ENCODE measurements at places on chromosomes 13 and 19.
A peak's percentile ranks its signal among the peaks of the same experiment; 100 is the strongest.

DNA sequence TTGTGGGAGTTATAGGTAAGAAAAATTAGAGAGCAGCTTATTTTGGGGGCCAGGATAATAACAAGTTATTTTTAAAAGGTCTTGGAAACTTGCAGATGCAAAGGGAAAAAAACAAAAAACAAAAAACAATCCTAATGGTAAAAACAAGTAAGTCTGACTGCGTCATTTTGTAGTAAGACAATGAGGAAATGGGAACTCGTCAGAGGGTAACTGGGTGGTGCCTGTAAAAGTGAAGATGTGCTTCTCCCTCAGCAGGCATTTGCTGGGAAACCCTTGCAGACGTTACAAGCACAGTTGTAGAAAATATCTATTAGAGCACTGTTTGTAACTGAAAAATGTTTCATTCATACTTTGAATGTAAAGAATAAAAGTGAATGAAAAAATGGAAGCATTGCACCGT is 2.2 kb upstream of the TNFSF13B start:
- DNase-seq, result no peak

- no peak for DNase-seq
Measured at GRCh38 chr19:3684054-3684816, 16.0 kb downstream of the PIP5K1C start.

GRCh38 chr13:24228852-24229458 is 68.4 kb downstream of the SPATA13 start:
- peak; percentile 46 for DNase-seq

DNA sequence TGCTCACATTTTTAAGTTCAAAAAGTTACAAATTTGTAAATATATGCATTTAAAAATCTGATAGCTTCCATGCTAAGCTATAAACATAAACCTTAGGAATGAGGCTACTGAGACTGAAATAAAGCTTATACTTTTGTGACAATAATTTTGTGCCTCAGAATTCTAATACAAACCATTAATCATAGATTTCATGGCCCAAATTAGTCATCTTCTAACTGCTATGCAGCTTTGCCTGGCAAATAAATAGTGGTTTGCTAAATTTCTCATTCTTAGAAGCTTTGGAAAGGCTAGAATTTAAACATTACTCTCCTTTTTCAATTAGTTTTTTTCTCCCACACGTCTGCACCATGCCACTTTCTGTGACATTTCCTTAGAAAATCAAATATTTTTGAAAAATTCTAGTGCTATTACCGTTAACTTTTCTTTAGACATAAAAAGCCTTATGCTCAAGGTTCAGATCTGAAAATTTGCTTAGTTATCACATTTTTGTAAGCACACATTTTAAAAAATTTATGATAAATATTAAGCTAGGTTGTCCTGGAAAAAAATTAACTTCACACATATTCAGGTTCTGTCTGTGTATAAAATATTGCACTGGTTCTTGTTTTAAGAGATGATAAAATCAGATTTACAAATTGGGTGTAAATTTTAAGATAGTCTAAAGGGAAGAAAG is 46.9 kb downstream of the FNDC3A start:
- DNase-seq, result no peak

DNA sequence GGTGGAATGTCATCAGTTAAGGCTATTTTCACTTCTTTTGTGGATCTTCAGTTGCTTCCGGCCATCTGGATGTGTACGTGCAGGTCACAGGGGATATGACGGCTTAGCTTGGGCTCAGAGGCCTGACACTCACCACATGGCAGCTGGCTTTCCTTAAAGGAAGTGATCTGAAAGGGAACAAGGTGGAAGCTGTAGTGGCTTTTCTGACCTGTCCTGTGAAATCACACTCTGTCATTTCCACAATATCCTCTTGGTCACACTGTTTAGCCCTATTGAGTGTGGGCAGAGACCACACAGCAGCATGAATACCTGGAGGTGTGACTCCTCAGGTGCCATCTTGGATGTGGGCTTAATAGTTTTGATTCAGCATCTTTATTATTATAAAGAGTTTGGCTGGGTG is 4.5 kb upstream of the BAX start:
- no peak for DNase-seq

- no peak for DNase-seq
Measured at GRCh38 chr13:48233889-48234488, 983 bp downstream of the ITM2B start.

DNA sequence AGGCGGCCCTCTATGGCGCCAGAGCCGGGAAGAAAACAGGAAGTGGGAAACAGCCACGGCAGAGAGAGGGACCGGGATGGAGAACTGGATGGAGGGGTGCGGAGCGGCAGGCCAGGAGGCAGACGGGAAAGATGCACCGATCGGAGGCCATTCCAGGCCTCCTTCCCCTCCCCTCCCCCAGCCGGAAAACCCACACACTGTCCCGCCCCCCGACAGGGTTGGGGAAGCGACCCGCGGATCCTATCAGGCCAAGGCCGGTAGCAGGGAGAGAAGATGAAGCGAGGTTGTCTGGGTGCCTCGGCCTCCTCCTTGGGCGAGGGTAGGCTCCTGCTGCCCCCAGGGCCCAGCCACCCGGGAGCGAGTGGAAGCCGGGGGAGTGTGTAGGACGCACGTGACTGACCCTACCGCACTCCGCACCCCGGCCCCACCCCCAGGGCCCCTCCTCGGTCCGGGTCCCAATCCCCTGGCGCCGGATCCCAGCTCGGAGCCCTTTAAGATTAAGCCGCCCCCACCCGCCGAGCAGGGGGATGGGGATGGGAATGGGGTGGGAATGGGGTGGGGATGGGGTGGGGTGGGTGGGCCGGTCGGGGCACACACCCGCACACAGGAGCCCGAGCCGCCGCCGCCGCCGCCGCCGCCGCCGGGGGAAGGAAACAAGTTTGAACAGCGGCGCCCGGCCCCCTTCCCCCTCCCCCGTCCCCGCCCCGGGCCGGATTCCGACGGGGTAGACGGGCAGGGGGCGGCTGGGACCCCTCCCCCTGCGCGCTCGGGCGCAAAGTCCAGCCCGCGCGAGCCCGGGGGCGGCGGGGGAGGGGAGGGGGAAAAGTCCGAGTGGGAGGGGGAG is 1.5 kb downstream of the ERF start:
- peak; percentile 43 for DNase-seq

- DNase-seq, result no peak
Measured at GRCh38 chr19:53091413-53092254, 11.6 kb downstream of the ZNF160 start.

DNA sequence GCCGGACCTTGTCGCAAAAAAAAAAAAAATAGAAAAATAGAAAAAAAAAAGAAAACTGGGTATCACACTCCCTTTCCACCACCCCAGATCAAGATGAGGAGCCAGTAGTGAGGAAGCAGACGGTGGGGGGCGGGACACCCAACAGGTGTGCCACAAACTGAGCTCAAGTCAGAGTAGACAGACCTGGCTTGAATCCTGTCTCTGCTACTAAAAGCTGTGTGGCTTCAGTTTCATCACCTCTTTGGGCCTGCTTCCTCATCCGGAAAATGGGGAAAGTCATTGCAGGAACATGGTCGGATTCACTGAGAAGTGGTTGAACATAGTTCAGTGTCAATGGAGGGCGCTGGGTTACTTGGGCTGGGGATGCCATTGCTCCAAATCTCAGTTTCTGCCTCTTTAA is 2.9 kb downstream of the HIF3A start:
- no peak for DNase-seq

Measured in NCI-H510A treated with DMSO at 0.1 percent for 48 hours (cell line).